Bronchial epithelial cell (primary cell): ENCODE measurements at places on chromosomes 7 and 10.

DNA sequence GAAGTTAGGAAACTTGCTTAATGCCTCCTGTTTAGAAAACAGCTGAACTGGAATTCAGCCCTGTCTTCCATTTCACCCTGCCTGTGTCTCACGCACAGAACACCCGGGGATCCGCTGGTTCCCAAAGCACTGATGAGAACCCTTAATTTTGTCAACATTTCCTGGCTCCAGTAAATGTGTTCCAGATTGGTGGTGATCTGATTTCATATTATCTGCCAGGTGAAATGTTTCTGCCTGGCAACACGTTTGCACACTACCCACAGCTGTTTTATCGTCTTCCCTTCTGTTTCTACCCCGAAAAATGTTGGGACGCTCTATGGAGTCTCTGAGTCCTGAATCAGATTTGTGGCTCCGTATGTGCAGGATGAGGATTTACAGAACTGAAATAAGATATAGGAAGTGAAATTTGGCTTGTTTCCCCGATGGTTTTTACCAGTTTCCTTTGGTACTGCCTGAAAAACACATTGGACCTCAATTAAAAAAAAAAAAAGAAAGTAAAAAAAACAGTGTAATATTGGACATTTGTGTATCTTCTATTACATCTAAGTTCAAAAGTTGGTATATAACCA lies 29.0 kb downstream of the MRC1 start:
- no peak for DNase-seq

- DNase-seq: no peak
These were observed 3.4 kb downstream of the H2BK1 start for GRCh38 chr7:151206914-151207313.

DNA sequence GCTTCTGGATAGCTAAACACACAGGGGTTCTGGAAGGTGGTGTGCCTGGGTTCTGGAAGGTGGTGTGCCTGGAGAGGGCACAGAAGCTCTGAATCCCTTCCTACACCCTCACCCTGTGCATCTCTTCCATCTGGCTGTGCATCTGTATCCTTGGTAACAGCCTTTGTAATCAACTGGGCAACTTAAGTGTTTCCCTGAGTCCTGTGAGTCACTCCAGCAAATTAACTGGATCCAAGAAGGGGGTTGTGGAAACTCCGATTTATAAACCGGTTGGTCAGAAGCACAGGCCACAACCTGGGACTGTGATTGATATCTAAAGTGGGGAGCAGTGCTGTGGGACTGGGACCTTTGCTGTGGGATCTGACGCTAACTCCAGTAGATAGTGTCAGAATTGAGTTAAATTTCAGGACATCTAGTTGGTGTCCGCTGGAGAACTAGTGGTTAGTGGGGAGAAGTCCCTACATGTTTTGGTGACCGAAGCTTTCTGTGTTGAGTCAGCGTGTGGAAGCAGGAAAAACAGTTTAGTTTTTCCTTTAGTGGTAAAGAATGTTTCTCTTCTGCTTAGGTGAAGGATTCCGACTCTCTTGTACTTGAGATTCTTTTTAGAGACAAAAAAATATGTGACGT lies 228.1 kb downstream of the BMPER start:
- DNase-seq: peak; percentile 95

- DNase-seq: no peak
These were observed 966.4 kb downstream of the GRM8 start for GRCh38 chr7:126286317-126286716.

- no peak for DNase-seq
These were observed 51.7 kb downstream of the LAMB1 start for GRCh38 chr7:107951172-107951787.

DNA sequence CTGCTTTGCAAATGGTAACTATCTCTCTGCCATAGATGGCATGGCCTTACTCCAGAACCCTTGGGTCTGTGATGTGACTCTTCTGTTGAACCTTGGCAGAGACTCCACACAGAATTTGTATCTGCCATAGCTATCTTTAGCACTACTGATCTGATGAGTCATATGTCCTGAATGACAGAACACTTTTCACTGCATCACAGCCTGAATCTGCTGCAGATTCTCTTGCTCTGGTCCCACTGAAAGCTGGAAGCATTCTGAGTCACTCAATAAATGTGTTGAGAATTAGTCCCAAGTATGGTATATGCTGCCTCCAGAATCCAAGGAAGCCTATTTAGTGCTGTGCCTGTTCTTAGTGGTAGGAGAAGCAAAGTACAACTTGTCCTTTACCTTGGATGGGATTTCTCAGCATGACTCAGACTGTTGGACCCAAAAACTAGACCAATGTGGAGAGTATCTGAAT lies 39.5 kb upstream of the ANKRD1 start:
- DNase-seq: peak; percentile 72

DNA sequence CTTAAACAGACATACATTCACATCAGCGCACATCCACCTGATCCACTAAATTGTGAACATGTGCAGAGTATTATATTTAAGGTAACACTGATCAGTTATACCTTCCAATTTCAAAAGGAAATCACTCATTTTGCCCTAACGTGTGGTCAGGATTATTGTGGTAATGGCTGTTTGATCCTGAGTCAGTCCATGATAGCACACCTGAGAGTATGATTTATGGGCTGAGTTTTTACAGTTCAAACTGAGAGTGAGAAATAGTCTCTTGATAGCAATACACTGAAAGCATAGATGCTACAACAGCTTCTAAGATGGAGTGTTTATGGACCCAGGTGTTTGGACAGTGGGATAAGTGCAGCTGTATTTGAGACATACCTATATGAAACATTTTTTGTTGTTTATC lies 96.7 kb downstream of the KIF20B start:
- DNase-seq: no peak

DNA sequence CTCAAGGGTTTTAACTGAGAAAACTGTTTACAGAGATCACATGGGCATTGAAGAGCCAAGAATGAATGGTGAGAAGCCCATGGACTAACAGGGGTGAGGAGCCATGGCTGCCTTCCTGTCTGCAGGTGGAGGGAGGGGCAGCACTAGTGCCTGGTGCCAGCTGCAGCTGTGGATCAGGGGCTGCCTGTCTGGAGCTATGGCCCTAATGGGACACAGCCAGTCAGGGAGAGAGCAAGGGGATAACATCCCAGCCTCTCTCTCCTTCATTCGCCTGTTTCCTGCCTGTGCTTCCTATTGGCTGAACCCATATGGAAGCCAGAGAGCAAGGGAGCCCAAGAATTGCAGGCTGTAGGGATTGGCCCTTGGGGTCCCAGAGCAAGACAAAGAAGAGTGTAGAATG lies 125.8 kb upstream of the GAD2 start:
- no peak for DNase-seq

- DNase-seq: peak; percentile 77
These were observed 8.9 kb downstream of the EEPD1 start for GRCh38 chr7:36161996-36162395.

DNA sequence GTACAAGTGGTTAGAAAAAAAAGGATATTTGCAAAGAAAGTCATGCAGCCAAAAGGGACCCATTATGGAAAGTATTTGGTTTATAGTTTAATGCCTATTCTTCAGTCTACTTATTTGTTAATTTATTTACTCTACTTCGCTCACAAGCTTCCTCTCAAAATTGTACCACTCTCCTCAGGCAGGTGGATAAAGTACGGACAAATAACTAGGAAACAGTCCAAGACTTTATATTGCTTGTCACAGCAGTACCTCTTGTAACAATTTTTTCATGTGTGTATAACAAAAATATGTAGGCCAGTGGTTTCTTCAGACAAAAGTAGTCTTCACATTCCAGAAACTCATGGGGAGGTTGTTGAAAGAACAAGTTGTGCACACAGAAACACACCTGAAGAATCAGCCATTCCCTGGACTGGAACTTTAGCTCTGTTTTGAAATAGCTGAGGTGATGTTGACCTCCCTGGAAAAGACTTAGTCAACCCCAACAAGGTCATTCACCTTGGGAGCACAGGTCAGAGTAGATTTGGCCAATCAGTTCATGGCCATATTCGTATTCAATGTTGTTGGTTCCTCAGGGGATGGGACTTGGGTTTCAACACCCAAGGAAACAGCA lies 73.4 kb downstream of the TES start:
- DNase-seq: no peak

DNA sequence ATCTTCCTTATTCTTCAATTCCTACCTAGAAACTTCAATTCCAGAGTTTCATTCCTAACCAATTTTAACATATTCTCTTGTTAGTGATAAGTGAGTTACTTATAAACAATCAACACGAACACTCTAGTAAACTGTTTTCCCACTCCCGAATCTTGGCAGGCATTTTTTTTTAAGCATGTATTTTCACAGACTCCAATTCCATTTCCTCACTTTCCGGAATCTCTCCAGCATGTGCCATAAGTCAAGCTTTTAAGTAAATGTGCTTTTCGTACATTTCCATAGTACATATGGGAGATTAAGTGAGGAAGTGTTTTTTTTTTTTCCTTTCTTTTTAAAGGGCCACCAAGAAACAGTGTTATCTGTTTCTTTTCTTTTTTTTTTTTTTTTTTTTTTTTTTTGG lies 89.1 kb downstream of the FGFR2 start:
- no peak for DNase-seq

- DNase-seq: no peak
These were observed 751.8 kb upstream of the IGFBP3 start for GRCh38 chr7:46672861-46673260.

DNA sequence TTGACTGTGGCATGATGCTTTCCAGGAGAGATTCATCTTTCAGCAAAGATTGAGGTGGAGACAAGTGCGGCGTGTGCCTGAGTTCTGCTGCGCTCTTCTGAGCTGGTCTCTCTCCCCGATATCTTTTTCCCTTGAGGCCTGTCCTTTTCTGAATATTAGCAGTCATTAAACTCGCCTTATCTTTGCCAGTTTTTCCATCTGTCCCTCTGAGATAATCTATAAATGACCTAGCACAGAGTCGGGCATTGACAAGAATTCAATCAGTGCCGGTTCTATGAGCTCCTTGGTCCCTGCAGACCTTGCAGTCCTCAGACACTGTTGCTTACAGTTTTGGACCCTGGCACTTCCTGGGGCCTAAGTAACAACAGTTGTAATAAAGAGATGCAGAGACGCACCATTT lies 89.7 kb upstream of the IKZF1 start:
- DNase-seq: no peak
